ENCODE measurements at places on chromosomes 5 and 9.

- DNase-seq = no peak
Measured at GRCh38 chr5:143432658-143433239, 29.3 kb upstream of the NR3C1 start.

DNA sequence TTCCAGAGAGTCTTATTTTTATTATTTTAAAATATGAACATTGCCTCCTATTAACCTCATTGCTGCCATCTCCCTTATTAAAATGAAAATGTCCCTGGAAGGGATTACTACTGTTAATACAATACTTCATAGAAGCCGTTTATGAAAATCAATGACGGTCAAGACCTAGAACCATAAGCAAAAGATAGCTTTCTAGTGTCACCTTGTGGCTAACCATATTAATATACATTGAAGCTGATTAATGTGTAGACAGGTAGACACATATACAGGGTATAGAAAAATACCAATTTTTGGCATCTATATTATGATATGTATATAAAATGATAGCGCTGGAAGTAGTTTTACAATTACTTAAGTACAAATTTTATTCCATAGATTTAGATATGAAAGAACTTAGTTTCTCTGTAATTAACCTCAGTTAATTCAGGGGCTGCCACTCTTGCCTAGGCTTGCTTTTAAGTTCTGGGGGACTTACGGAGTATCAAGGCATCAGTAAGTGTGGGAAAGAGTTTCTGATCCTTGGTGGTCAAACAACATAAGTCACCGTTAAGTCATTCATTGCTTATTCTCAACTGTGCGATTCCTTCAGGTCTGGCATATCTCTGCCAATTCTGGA, 2.5 kb upstream of the YTHDC2 start:
- no peak for DNase-seq

- no peak for DNase-seq
Measured at GRCh38 chr5:154577416-154577815, 99.4 kb upstream of the HAND1 start.

- no peak for DNase-seq
Measured at GRCh38 chr9:580652-581342, 260.7 kb upstream of the DMRT1 start.

DNA sequence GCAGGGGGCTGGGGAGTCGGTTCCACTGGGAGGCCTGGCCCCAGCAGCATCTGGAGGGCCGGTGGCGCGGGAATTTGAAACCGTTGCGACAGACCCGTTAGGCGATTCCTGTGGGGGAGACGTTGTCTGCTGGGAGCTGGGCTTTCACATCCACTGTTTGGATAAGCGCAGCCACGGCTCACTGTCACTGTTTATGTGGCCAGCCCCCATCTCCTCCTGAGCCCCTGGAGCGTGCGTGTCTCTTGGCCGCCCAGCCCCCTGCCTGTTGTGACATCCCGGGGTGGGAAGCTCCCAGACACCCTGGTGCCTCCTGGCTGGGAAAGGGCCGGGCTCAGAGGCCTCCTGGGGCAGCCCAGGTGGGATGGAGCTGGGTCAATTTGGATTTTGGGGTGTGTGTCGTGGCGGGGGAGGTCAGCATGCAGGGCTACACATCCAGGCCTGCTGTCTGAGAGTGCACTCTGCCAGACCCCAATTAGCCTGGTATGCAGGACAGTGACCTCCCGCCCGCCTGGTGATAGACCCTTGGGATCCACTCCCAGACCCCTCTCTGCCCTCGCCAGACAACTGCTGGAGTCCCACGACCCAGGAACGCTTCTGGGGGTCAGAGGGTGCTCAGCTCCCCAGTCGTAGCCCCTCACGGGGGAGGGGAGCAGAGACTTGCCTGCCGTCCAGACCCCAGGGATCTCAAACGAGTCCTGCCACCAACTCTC, 62.0 kb upstream of the RNU6ATAC start:
- DNase-seq = no peak

GRCh38 chr9:129221233-129221632, 43.2 kb upstream of the IER5L start:
- DNase-seq = no peak

- DNase-seq = no peak
Measured at GRCh38 chr9:113369855-113370140, 7.0 kb downstream of the HDHD3 start.

Data from stimulated activated CD4-positive, alpha-beta T cell treated with anti-CD3 and anti-CD28 coated beads, Interleukin-4, amount 100 ng/mL, for 1 hour (primary cell).